ENCODE measurements at places on chromosomes 5 and 9.
A peak's percentile ranks its signal among the peaks of the same experiment; 100 is the strongest.

DNA sequence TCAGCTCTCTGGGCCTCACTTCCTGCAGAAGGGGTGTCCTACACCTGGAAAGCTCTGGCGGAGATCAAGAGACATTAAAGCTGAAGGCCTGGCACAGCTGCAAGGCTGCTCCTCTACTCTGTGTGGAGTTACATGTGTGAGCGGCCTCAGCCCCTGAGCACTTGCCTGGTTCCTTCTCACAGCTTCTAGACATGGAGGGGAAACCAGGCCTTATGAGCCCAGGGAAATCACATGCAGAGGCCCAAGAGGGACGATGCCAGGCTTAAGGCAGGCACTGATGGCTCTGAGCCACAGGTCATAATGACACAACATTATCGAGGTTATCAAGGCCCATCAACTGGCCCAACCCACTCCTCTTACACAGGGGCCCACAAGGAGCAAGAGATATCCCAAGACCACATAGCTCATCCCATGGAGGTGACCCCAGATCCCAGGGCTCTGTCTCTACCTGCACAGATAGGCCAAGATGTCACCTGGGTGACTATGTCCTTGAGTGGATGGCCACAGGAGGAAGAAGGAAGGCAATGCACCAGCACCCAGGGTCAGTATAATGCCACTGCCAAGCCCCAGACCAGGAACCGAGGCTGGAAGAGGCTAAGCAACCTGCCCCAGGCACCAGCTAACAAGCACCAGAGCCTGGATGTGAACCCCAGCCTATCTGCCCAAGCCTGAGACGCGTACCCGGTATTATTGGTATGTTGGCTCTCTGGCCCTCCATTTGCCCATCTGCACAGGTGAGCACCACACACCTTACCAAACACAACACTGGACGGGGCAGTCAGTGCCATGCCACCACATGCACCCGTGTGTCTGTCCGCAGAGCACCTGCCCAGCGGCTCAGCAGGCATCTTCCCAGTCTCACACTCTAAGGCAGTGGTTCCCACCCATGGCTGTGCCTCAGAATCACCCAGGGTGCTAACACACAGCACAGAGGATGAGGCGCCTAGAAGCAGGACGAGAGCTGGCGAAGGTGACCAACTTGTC lies 143.3 kb downstream of the GABBR2 start:
- DNase-seq: no peak

DNA sequence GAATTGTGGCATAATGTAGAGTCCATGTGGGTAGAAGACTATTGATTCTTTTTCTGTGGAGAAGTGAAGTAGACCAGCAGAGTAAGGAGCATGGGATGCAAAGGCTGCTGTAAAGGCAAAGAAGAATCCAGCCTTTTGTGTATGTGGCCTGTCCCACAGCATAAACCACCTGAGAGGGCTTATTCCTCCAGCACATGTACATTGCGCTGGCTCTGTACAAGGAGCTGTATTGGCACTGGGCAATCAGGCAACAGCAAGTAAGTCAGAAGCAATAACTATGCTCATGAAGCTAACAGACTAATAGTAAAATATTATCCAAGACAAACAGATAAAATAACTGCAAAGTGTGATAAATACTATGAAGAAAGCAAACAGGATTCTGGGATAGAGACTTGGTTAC lies 86.2 kb downstream of the LURAP1L start:
- no peak for DNase-seq

DNA sequence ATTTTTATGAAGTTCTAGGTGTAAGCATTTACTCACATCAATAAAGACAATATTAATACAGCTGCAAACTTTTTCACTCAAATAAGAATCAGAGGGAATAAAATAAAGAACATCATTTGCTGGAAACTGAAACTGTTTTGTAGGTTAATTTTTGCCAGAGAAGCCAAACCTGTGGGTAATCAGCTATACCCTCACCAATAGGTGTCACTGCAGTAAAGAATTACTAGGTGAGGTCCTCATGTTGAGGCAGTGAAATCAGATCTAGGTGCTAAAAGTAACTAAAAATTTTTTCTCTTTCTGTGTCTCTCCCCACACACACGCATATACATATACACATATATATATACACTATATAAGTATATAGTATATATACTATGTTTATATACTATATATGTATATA lies 1016.3 kb upstream of the SEMA6A start:
- DNase-seq: peak; percentile 79

DNA sequence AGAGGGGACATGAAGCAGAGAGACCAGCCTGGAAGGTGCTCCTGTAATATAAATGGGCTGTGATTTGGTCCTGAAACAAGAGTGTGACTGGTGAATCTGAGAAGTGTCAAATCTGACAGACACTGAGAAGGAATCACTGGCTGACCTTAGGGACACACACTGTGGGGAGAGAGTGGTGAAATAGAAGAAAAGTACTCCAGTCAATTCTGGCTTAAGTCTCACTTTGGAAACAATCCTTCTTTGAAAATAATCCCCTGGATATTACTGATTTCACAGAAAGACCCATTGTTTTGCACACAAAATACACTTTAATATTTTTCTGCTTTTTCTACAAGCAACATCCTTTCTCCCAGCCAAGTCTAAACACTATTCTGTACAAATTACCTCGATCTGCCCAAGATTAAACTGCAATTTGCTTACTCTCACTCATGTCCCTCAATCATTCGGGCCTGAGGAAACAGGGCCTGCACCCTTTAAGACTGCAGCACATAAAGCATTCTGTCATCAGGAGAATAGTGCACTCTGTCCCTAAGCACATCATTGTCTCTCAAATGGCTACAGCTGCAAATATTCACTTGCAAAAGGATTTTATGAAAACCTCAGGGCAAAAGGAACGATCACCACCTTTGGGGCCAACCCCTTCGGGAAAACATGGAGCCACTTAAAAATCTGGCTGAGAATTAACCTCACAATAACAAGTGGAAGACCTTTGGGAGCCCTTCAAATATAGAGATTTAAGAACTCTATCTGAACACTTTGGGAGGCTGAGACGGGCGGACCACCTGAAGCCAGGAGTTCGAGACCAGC lies 68.6 kb downstream of the MAPKAP1 start:
- DNase-seq: no peak

- DNase-seq: peak; percentile 44
Observed at GRCh38 chr5:96537386-96537785, 104.3 kb upstream of the PCSK1 start.

- no peak for DNase-seq
Observed at GRCh38 chr5:134422791-134423365, 11.2 kb upstream of the CDKN2AIPNL start.

- DNase-seq: peak; percentile 86
Observed at GRCh38 chr9:69122082-69122548, 52.0 kb upstream of the TJP2 start.

DNA sequence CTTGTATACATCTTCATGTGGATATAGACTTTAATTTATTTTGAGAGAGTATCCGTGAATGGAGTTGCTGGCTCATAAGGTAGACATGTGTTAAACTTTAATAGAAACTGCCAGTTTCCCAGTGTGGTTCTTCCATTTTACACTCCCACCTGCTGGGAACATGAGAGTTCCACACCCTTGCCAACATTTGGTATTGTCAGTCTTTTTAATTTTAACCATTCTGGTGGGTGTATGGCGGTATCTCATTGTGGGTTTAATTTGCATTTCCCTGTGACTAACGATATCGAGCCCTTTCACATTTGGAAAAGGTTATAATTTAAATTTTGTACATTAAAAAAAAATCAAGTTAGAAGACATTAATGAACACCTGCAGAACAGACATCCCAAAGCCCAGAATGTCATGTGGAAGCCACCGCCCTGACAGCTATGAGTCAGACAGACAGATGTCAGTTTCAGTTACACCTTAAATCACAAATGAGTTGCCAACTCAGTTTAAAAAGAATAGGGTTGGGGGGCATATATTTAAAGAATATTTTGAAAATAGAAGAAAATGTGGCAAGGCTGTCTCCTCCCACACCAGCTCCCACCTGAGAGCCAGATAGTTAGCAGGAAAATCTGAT lies 36.9 kb downstream of the ANKRD33B start:
- peak; percentile 69 for DNase-seq

DNA sequence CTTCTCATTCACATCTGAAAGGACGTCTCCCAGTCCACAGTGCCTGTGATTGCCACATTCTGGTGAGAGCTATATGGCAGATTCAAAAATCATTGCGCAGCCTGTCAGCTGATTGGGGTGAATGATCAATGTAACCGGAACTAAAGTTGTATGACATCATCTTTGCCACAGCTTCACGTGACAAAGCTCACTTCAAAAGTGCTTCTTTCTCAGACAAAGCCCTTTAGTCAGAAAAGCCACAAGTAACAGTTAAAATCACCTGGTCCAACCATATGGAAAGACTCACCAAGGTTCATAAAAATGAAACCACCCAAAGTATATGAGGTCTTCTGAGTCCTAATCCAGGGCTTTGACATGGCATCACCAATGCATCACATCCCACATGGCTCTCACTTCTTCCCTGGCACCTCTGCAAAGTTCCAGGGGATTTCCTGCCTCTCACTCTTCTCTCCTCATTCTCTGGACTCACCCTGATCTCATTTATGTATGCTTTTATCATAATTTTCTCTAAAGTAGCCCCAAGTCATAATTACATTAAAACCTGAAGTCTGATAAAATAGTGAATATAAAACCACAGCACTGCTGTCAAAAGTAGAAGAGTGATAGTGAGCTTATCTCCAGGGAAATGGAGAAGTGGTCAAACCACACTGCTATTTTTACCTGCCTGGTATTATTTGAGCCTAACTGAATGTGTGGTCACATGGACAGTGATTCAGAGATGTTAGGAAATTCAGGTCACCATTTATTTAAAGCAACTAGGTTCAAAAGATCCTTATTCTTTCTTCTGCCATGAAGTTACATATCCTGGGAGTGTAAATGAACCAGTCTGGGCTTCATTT lies 193.1 kb upstream of the PTGER4 start:
- peak; percentile 31 for DNase-seq

GRCh38 chr5:151086192-151086869 lies 5.5 kb upstream of the TNIP1 start:
- DNase-seq: no peak

- DNase-seq: no peak
Observed at GRCh38 chr5:115336201-115336720, 39.8 kb upstream of the CCDC112 start.

DNA sequence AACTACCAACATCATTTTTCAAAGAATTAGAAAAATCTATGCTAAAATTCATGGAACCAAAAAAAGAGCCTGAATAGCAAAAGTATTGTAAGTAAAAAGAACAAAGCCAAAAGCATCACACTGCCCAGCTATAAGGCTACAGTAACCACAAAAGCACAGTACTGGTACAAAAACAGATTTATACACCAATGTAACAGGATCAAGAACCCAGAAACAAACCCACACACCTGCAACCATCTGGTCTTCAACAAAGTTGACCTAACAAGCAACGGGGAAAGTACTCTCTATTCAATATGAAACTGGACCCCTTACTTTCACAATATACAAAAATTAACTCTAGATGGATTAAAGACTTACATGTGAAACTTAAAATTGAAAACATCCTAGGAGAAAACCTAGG lies 94.2 kb upstream of the TARS1 start:
- DNase-seq: peak; percentile 24

GRCh38 chr9:23812673-23813072 lies 13.4 kb downstream of the ELAVL2 start:
- DNase-seq: no peak

- DNase-seq: no peak
Observed at GRCh38 chr9:134889386-134890154, 9.0 kb downstream of the FCN2 start.

GRCh38 chr5:106755789-106756188 lies 914.9 kb downstream of the EFNA5 start:
- DNase-seq: no peak

- no peak for DNase-seq
Observed at GRCh38 chr9:69178583-69179011, 4.5 kb downstream of the TJP2 start.

GRCh38 chr9:84224246-84224645 lies 116.3 kb downstream of the SLC28A3 start:
- no peak for DNase-seq

All from MM.1S (cell line).